ENCODE measurements at places on chromosomes 4 and X.
A peak's percentile ranks its signal among the peaks of the same experiment; 100 is the strongest.

DNA sequence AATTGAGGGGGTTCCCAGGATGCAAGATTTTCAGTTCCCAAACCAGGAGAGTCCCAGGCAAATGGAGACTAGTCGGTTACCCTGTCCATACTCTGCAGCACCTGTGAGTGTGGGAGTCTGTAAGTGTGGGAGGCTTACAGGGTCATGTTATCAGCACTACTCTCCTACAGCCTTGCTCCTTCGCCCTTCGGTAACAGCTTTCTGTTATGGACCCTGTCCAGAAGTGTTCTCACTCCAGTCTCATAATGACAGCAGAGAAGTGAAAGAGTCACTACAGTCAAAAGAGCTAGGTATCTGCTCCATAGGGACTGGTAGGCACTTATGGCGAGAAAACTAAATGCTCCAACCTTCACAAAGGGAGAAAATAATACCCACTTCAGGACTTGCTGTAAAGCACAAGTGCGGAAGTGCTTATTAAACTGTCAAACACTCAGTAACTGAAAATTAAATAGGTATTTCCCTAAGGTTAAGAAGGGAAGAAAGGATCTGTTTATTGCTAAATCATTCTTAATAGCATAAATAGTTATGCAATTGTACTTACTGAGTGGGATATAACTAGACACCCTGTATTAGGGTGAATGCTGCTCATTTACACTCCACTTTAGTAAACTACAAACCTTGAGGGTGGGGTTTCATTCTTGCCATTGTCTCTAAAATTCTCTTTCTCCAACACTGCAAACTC is 2.7 kb upstream of the ADH7 start:
- no peak for DNase-seq

DNA sequence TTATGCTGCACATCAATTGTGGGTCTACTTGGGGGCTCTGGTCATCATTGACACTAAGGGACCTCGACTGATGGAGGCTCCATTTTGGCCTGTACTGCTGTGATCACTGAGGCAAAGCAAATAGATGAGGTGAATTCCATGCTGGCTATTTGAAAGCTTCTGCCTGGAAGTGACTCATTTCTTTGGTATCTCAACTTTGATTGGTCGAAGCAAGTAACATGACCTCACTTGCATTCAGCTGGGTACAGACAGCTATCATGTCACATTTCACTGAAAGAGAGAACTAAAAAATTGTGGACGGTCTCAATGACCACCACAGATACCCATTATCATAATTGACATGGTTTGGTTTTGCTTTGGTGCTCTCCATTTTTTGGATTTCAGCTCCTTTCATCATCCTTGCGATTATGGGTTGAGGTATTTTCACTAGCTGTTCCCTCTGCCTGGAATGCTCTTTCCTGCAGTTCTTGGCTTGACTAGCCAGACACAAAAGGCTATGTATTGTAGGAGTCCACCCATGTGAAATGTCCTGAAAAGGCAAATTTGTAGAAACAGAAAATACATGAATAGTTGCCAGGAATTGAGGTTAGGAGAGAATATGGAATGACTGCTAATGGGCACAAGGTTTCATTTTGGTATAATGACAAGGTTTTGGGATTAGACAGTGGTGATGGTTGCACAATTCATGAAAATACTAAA is 369.2 kb upstream of the LCORL start:
- DNase-seq: no peak

DNA sequence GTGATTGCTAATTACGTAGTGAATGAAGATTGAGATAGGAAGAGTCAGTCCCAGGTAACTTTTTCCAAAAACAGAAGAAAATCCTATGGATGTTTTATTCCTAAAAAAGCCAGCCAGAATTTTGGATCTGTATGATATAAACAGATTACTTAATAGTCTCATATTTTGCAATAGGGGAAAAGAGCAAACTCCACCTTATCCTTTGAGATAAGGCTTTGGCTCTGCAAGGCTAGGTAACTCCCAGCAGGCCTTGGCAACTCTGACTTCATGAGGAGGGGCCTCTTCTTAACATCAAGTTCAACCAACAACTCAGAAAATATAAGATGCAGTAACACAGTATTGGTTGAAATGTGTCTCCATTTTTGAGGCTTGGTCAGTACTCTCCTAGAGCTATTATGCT is 98.7 kb upstream of the SLC4A4 start:
- DNase-seq: no peak

- no peak for DNase-seq
Measured at GRCh38 chrX:12304261-12304660, 166.0 kb downstream of the FRMPD4 start.

- no peak for DNase-seq
Measured at GRCh38 chr4:37436546-37436945, 192.0 kb downstream of the NWD2 start.

DNA sequence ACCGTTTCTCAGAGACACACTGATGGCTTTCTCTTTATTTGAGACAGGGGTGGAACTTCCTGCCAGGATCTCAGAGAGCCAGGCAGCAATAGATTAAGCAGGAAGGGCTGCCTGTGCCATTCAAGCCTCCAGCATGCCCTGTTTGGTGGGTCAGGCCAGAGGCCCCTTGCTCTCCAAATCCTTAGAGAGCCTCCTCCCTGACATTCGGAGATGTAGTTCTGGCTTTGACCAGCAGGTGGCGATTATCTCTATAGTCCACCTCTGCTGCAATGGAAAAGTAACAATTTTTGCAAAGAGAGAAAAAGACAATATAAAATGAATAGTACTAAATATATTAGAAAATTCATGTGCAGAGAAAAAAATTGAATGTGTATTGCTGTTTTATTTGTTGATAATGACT is 93.9 kb downstream of the NXF2B start:
- peak; percentile 39 for DNase-seq

DNA sequence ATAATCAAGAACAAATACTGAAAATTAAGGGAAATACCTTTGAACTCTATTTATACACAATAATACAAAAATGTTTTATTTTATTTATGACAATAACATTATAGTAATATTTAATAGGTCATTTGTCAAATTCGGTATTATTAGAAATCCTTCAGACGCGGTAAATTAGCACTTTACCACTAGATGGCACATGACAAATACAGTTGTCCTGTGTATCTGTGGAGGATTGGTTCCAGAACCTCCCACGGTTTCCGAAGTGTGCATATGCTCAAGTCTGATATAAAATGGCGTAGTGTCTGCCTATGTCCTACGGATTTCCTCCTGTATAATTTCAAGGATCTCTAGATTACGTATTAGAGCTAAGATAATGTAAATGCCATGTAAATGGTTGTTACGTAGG is 8.1 kb upstream of the LINC00632 start:
- DNase-seq: no peak

DNA sequence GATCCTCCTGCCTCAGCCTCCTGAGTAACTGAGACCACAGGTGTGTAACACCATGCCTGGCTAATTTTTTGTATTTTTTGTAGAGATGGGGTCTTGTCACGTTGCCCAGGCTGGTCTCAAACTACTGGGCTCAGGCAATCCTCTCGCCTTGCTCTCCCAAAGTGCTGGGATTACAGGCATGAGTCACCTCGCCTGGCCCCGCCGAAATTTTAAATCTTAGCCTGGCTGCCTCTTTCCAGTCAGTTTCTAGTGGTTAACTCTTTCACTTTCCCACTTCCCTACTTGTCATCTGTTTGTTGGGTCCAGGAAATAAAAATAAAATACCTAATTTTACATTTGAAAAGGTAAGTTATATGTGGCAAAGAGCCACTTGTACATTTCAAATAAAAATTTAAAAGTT is 62.4 kb downstream of the TMEM165 start:
- DNase-seq: no peak

DNA sequence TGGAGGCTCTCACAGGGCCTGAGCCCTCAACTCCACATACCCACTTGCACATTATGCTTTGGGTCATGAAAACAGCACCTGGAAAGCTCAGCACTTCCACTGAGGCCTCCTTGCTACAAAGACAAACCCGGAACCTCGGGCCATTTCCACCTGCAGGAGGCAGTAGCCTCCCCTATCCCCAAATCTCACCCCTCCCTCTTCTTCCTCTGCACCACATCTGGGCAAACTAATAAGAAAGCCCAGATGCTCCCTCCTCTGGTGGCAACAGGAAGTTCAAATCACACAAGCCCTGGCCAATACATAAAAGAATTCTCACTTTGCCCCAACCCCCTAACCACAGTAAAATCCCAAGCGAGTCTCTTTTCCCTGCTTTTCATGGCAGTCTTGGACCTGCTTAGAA is 136.4 kb downstream of the MAPK10 start:
- DNase-seq: peak; percentile 86

DNA sequence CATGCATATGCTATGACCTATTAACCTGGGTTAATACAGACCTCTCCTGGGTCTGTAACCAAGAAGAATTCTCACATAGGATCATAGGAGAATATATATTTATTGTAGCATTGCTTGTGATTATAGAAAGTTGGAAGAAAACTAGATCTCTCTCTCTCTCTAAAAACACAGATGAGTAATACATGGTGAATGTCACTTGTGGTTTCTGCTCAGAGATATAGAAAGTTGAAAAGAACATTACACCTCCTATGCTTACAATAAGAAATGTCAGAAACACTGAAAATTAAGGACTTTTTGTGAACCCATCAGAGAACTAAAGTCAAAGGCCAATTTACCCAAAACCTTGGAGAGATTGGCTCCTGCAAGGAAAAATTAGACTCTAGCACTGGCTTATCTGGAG is 1389.5 kb downstream of the FAM133A start:
- DNase-seq: no peak

DNA sequence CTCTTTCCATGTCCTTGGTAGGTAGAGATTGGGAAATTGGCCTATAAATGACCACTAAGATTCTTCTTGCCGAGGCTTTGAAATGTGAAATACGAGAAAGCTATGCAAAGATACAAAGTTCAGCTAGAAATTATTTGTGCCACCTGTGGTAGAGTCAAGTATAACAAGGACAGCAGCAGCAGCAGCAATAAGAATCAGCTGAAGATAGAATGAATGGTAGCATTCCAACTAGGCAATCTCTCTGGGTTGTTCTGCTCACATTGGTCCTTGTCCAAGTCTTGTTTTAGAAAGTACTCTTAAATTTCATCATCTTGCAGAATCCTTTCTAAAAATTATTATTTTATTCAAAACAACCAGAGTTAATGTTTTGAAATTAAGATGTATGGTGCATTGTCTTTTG is 67.8 kb upstream of the PCDH10 start:
- no peak for DNase-seq

DNA sequence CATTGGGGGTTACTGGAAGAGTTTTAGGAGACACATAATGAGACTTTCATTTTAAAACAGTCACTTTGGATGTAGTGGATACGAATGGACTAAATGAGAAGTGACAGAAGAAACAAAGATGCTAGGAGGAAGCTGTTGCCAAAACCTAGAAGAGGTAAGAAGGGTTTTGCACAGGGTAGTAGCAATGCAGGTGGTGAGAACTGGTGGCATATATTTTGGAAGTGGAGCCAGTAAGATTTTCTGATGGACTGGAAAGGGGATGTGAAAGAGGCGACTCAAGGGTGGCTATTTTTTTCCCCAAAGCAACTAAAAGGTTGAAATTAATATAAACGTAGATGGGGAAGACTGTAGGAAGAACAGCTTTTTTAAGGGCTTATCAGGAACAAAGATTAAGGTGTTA is 462.0 kb downstream of the IL15 start:
- no peak for DNase-seq

GRCh38 chrX:106619797-106620196 is 8.0 kb downstream of the RADX start:
- DNase-seq: no peak

- peak; percentile 35 for DNase-seq
Measured at GRCh38 chr4:94332983-94333590, 9.5 kb downstream of the HPGDS start.

DNA sequence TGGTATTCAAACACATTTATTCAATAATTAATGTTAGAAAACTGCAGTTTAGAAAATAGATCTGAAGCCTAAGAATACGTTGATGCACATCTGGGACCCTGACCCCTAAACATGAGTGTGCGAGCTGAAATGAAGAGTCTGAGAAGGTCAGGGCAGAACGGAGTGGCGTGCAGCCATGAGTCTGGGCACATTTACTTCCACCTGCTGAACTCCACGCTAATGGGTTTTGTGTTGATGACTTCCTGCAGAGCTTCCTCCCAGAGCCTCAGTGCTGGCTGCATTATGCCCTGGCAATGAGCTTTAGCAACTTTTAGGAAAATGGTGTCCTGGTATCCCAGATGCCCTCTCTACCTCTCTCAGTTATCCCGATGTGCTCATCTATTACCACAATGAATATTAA is 53.1 kb downstream of the FAM114A1 start:
- DNase-seq: no peak

DNA sequence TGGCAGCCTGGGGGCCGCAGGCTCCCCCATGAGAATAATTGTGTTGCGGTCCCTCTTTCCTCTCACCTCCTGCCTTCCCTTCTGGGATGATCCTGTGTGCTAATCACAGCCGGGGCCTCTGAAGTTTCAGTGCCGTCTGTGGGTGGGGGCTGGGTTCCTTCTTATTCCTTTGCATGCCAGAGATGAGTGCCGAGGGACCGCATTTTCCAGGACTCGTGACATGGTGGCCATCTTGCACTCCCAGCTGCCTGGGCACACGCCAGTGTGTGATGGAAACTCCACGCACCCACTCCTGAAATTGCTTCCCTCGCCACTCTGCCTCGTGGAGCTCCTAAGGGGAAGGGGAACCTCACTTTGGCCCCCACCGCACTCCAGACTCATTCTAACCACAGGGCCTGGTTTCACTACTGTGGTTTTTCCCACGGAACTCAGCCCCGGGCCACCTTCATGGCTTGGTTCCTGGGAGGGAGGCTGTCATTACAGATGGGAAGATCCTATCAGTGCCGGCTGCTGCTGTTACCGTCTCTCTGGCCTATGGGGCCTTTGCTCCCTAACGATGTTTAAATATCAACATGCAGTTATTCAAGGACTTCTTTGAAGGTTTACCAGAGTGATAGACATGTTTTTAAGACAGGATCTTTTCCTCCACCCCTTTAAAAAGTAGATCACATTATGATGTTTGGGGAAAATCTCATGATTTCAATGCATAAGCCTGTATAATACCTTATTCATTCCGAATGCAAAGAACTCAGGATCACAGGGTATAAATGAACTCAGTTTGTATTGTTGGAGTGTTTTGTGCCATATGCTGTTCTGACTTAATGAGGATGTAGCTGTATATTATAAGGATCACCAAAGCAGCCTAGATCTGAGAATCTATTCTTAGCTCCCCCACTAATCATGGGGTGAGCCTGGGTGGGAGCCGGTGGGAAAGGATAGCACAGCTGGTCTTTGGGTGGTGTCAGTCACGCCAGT is 89.6 kb downstream of the SORCS2 start:
- DNase-seq: peak; percentile 43

GRCh38 chr4:53422367-53422766 is 44.9 kb downstream of the FIP1L1 start:
- DNase-seq: no peak

DNA sequence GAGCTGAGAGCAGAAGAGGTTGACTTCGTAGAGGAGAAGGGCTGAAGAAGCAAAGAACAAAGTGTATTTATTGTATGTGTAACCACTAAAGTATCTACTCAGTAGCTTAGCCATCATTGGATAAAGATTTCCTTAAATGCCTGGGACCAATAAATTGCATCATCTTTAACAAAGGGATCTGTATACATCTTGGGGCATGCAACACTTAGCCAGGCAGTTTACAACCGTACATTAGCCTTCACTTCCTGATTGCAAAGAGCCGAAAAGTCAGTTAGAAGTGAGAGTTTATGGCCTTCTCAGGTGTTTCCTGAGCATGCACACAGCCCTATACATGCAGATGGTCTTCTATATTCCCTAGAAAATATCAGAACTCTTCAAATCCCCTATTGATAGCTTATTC is 68.0 kb upstream of the MAGED1 start:
- no peak for DNase-seq

GRCh38 chr4:15482842-15483241 is 13.2 kb downstream of the CC2D2A start:
- DNase-seq: no peak

- no peak for DNase-seq
Measured at GRCh38 chrX:18937173-18937572, 46.7 kb downstream of the PHKA2 start.

Measured in ELF-1 (cell line).